ENCODE measurements at places on chromosomes 1 and 21.

DNA sequence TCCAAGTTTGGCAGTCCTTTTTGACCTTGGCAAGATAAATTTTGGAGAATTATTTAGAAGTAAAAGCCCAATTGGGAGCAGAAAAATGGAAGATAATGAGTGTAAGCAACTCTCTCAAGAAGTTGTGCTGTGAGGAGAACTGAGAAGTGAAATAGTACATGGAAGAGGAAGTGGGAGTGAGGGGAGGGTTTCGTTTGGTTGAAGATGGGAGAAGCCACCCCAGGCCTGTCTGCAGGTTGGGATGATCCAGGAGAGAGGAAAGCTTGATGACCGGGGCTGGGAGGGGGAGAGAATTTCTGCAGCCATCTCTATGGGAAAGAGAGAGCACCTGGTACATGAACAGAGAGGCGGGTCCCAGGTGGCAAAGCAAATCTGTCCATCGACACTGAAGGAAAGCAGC lies 8.6 kb upstream of the RCAN1 start:
- DNase-seq: no peak

DNA sequence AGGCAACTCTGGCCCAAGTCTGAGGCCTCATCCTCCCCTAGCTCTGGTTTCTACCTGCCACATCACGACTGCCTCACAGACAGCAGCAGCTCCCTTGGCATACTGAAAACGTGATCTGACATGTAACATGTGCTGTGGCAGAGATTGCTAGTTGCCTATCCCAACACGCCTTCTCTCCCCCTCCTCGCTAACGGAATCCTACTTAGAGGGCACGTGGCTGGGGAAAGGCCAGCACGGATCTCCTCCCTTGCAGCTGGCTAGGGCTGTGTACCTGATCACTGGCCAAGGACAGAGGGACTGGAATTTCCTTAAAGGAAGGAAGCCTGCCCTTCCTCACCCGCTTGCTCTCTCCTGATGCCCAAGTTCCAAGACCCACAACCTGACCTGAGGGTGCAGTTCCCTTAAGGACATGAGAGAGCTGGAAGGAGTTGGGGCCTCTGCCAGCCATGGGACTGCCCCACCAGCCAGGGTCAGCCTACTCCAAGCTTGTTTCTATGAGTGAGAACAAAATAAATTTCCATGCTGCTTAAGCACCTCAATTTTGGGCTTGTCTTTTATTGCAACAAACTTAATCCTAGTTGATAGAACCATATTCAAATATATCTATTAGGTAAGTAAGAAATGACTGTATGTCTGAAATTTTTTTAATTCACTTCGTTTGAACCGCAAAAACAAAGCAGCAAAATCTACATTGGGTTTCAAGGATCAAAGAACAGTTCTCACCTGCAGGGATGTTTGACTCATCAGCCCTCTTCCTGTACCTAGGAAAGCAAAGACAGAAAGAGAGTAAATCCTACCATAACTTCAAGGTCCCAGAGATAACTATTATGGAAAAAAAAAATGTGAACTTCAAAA lies 7.2 kb downstream of the SETD4 start:
- DNase-seq: no peak

- no peak for DNase-seq
These were observed 24.0 kb downstream of the ABCA4 start for GRCh38 chr1:94096797-94097549.

DNA sequence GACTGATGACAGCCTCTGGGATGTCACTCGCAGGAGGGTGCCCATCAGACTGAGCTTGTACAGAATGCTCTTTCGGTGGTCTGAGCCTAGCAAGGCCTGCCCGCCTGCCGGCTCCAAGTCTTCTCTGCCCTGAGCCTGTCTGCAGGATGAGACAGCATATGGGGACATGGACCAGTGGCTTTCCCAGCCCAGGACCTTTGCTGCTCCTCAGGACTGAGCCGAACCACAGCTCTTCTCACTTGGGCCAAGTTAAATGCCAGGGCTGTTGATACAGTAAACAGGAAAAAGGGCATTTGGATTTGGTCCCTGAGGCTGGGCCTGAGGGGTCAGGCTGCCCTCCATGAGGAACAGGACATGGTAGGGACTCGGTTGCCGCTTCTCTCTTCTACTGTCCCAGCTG lies 64.3 kb upstream of the EPS8L3 start:
- no peak for DNase-seq

DNA sequence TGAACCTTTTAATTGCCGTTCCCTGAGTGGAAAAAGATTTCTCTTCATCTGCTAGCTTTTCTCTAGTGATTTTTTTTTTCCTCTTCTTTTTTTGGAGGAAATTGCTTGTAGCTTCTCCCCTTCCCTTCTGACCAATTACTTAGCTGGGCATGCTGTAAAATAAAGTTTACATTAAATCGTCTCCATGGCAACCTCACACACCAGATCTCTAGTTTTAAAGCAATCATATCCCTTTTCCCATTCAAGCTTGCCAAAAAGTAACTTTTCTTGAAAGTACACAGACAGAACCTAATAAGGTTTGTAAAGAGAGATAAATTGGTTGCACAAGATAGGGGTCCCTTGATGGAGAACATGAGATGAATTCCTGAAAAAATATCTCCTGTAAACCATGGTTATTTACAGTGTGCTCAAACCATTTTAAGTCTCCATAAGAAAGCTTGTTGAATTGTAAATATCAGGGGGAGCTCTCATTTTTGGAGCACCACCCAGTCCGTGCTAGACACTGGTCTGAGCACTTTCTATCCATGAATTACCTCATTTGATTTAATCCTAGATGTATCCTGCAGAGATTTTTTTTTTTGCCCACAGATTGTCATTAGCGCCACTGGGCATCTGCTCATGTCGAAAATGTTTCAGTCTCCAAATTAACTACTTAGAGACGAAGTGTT lies 32.6 kb upstream of the HTR1D start:
- no peak for DNase-seq

- DNase-seq: no peak
These were observed 24.6 kb upstream of the PEX19 start for GRCh38 chr1:160309571-160309970.

DNA sequence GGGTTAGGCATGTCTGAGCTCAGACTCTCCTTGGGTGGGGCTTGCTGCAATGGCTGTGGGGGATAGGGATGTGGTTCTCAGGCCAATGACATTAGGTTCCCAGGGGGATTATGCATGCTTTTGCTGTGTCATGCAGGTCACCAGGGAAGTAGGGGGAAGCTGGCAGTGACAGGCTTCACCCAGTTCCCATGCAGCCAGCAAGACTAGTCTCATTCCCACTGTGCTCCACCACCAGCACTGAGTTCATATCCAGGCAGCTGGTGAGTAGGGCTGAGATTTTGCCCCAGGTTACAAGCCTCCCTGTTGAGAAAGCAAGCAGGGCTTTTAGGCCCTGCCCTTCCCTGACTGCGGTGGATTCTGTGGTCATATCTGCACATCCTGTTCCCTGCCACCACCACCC lies 32.1 kb upstream of the PLA2G5 start:
- no peak for DNase-seq

- DNase-seq: no peak
These were observed 17.7 kb downstream of the IVL start for GRCh38 chr1:152926091-152926490.

DNA sequence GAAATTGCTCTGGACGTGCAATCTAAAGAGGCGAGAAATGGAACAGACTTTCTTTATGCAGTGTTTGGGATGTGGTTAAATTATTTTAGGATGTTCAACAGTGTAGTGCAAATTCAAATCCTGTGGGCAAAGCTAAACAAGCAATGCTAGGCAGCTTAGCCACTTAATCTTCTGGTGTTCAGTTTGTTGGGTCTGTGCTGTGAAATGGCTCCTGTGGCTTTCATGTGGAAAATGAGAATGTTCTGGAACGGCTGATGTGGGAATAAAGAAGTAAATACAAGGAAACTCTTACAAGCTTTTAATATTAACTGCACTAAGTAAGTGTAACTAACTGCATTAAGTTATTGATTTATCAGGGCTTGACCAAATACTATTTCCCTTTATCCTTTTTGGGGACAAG lies 766.6 kb downstream of the ADGRL2 start:
- DNase-seq: no peak

GRCh38 chr1:18470671-18471355 lies 9.9 kb upstream of the KLHDC7A start:
- no peak for DNase-seq

DNA sequence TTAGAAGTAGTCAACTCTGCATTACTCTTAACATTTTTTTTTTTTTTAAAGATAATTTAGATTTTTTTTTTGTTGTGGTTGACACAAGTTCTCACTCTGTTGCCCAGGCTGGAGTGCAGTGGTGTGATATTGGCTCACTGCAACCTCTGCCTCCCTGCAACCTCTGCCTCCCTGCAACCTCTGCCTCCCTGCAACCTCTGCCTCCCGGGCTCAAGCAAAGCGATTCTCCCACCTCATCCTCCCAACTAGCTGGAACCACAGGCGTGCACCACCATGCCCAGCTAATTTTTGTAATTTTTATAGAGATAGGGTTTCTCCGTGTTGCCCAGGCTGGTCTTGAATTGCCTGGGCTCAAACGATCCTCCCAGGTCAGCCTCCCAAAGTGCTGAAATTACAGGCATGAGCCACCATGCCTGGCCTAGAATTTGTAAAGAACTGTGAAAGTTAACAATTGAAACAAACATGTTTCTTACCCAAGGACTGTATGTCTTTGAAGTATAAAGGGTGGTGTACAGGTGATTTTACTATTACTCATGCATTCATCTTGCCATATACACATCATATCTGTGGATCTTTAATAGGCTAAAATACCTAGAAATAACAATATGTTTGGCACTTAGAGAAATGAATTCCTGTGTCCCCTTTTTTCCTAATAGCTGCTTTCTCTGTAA lies 114.7 kb downstream of the ATP5PO start:
- no peak for DNase-seq

DNA sequence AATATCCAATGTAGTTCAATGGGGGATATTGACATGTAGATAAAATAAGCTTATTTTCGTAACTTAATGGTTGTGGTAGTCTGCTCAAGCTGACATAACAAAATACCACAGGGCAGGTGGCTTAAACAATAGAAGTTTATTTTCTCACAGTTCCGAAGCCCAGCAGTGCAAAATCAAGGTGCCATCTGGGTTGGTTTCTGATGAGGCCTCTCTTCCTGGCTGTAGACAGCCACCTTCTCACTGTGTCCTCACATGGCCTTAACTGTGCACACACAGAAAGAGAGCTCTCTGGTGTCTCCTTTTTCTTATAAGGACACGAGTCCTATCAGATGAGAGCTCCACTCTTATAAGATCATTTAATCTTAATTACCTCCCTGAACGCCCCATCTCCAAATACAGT lies 64.8 kb upstream of the IPO9 start:
- DNase-seq: no peak

DNA sequence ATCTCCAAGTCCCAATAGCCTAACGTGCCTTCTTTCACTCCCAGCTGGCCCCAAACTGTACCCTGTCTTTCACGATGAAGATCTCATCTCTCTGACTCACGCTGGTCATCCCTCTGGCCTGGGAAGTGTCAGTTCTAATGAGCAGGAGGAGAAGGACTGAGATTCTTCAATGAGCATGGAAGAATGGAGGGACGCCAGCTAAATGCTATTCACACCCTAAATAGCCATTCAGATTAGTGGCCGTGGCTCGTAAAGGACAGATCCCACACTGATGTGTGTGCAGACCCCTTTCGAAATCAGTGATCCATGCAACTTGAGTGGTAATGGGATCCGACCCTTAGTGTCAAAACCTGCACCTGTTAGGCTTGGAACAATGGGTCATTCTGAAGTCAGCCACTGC lies 75.9 kb upstream of the SMYD2 start:
- no peak for DNase-seq

DNA sequence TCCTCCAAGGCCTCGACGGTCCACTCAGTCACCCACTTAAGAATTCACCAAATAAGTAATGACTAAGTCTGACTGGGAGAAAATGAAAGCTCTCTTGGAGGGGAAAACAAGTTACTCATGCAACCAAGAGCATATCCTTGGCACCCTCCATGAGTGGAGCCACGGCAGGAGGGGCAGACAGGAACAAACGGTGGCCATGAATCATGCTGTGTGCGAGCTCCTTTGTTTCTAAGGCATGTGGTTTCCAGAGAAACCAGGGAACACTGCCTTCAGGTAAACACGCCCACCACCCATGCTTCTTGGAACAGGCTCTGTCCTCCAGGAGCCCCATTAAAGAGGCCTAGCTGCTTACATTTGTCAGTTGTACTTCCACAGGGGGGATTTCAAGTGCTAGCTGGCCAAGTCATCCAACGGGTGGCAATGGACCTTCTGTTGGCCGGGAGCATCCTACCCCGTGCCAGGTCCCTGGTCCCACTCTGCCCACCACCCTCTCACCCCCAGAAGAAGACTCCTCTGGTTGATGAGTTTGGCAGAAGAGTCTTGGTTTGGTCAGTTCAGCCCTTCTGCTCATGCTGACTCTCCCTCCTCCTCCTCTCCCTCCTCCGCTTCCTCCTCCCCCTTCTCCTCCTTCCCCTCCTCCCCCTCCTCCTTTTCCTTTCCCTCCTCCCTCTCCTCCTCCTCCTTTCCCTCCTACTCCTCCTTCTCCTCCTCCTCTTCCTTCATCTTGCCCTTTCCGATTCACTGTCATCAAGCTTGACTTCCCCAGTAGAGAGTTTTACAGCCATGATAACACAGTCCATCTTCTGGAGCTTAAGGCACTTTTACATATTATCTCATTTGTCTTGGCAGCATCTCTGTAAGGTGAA lies 107.6 kb downstream of the CCDC185 start:
- DNase-seq: no peak

DNA sequence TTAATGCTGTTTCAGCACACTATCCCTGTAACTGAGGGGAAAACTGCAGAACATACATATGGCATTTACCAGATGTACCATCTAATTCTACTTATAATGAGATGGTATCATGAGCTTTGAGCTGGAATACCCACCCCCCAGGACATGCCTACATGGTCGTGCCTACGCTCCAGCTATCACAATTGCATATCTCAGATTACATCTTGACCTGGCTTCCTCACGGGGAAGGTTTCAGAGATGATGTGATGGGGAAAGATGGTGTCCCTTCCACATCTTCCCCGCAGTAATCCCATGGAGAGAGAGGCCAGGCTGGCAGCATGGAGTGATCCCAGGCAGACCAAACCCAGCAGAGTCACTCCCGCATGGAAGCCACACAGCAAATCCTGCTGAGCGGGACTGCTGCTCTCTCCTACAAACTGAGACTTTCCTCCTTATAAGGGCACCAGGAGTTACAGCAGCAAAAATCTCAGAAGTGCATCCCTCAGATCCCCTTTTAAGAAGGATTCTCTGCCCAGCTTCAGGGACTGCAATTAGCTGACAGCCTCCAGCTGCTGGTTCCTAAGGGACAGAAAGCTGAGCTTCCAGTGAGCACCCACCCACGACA lies 67.1 kb downstream of the KCNH1 start:
- DNase-seq: no peak

GRCh38 chr1:183609759-183610452 lies 19.6 kb upstream of the NCF2 start:
- DNase-seq: no peak

DNA sequence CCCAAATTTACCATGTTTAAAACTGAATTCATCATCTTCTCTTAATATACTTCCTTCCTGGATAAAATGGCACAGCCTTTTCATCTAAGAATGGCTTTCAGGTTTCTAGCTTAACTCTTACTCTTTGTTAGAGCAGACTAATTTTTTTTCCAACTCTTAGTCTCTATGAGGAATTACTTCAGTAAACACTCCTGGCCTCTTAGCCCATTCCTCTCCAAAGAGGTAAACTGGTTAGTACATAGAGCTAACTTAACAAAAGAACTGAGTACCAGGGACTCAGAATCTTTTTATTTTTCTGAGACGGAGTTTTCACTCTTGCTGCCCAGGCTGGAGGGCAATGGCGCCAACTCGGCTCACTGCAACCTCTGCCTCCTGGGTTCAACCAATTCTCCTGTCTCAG lies 21.1 kb downstream of the FOXJ3 start:
- DNase-seq: no peak

Measured in CD4-positive, alpha-beta T cell treated with Interleukin-12 subunit alpha and Interleukin-12 subunit beta, for 1 hour (primary cell).